ENCODE measurements at places on chromosomes 4 and X. TPM values are rescaled to one million over a fixed set of nuclear protein-coding genes. Genes with fewer than 3 reads are reported as not detected.
A peak's percentile ranks its signal among the peaks of the same experiment; 100 is the strongest.

The HSFX2 gene
- total RNA-seq: not detected

The ASIC5 gene
- total RNA-seq: not detected

GRCh38 chr4:2337131-2337723 is 75.3 kb upstream of the MXD4 start:
- no peak overlapping the region for H3K4me3 ChIP-seq
- H3K36me3 ChIP-seq: no peaks in the 10 kb centered on the region
- DNase-seq: no peak
- no peak overlapping the region for H3K27ac ChIP-seq
- no peaks in the 10 kb centered on the region for H3K4me1 ChIP-seq
- no peaks in the 10 kb centered on the region for H3K27me3 ChIP-seq

- no peak overlapping the region for H3K4me3 ChIP-seq
- no peak overlapping the region for H3K27ac ChIP-seq
- H3K36me3 ChIP-seq: no peaks in the 10 kb centered on the region
- peaks cover 6% of the 10 kb centered on the region for H3K4me1 ChIP-seq
- DNase-seq: no peak
- H3K27me3 ChIP-seq: no peaks in the 10 kb centered on the region
These were observed 56.9 kb downstream of the ARHGAP10 start for GRCh38 chr4:147788791-147789190.

DNA sequence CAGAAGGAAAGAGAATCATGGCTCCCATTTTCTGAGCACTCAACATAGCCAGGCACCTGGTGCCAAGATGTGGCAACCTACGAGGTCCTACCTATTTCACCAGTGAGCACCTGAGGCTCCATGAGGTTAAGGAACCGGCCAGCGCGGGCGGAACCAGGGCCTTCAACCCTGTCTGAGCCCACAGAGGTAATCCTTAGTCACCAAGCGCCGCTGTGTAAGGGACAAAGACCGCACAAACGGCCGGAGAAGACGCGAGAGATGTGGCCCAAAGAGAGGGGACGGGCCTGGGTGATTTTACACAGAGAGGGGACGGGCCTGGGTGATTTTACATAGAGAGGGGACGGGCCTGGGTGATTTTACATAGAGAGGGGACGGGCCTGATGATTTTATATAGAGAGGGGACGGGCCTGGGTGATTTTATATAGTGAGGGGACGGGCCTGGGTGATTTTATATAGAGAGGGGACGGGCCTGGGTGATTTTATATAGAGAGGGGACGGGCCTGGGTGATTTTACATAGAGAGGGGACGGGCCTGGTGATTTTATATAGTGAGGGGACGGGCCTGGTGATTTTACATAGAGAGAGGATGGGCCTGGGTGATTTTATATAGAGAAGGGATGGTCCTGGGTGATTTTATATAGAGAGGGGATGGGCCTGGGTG is 114.2 kb downstream of the SMIM20 start:
- H3K27me3 ChIP-seq: no peaks in the 10 kb centered on the region
- H3K27ac ChIP-seq: no peak overlapping the region
- no peak overlapping the region for H3K4me3 ChIP-seq
- peaks cover 7% of the 10 kb centered on the region for H3K4me1 ChIP-seq

DNA sequence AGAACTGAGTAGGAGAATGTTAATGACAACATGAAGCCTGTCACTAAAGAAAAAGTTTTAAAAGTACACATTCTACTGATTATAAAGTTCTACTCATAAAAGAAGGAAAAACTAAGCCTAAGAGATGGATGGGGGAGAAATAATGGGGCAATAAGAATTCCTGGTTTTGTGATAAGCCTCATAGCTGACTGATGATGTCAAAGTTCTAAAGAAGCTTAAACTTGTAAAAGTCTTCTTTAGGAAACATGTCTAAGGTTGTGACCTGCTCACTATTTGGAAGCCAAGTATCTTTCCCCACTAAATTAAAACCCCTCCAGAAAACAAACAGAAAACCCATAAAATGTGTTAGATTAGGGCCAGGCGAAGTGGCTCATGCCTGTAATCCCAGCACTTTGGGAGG is 232.9 kb upstream of the GIMD1 start:
- H3K27ac ChIP-seq: no peak overlapping the region
- H3K4me1 ChIP-seq: no peaks in the 10 kb centered on the region
- no peaks in the 10 kb centered on the region for H3K36me3 ChIP-seq
- DNase-seq: no peak
- H3K27me3 ChIP-seq: no peaks in the 10 kb centered on the region

DNA sequence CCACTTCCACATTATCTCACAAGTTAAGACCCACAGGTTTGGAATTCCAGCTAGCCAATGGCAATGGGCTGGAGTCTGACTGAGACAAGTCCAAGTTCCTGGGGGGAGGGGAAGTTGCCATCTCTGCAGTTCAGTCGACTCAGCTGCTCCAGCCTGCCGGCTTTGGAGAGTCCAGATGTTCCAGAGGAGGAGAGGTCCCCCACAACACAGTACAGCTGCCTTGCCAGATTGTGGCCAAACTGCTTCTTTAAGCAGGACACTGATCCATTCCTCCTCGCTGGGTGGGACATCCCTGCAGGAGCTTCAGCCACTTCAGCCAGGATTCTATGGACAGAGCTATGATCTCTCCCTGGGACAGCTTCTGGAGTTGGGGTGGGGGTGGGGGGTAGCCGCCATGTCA is 199.2 kb downstream of the EDA start:
- H3K27me3 ChIP-seq: no peaks in the 10 kb centered on the region
- no peaks in the 10 kb centered on the region for H3K36me3 ChIP-seq
- H3K27ac ChIP-seq: no peak overlapping the region
- H3K4me1 ChIP-seq: no peaks in the 10 kb centered on the region
- DNase-seq: no peak

The PLAC8 gene
- 123 TPM for total RNA-seq

The NR0B1 gene
- total RNA-seq: 12.5 TPM

DNA sequence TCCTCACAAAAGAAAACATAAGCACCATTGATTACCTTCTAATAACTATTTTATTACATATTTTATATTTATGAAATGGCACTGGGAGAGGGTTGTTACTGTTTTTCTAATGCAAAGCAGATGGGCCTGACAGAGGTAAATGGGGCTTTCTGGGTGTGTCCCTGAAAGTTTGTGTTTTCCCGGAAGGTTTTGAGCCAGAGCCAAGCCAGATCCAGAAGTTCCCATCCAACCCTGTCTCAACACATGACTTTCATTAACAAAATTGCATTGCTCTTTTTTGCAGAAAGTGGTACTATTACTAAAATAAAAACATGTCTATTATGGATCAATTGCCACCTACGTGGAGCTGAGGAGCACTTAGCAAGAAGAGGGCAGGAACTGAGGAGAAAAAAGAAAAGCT is 181.3 kb downstream of the RAB28 start:
- H3K4me1 ChIP-seq: no peaks in the 10 kb centered on the region
- no peaks in the 10 kb centered on the region for H3K27me3 ChIP-seq
- DNase-seq: no peak
- no peaks in the 10 kb centered on the region for H3K36me3 ChIP-seq
- H3K4me3 ChIP-seq: no peak overlapping the region
- no peak overlapping the region for H3K27ac ChIP-seq

GRCh38 chrX:69222103-69223090 is 57.1 kb upstream of the PJA1 start:
- no peaks in the 10 kb centered on the region for H3K36me3 ChIP-seq
- H3K27me3 ChIP-seq: no peaks in the 10 kb centered on the region
- DNase-seq: peak; percentile 58
- H3K27ac ChIP-seq: no peak overlapping the region
- H3K4me1 ChIP-seq: no peaks in the 10 kb centered on the region
- H3K4me3 ChIP-seq: no peak overlapping the region

The GAGE12E gene
- not detected for total RNA-seq

DNA sequence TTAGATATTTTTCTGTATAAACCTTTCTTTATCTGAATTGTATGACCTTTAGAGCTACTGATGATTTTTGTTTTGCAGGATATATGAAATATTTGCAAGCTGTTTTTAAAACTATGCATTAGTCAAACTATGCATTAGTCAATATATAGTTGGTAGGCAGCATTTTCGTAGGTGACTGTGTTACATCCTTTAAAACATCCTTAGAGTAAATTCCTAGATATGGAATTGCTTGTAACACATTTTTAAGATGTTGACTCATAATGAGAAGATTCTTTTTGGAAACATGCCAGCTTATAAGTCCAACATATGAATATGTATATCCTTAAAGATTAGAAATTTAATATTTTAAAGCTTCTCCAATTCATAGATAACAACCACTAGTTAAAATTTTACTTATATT is 1768.5 kb downstream of the PCDH7 start:
- H3K4me1 ChIP-seq: no peaks in the 10 kb centered on the region
- H3K4me3 ChIP-seq: no peak overlapping the region
- H3K27ac ChIP-seq: no peak overlapping the region
- H3K36me3 ChIP-seq: no peaks in the 10 kb centered on the region

GRCh38 chrX:74931214-74931613 is 6.0 kb upstream of the NEXMIF start:
- no peak overlapping the region for H3K27ac ChIP-seq
- H3K27me3 ChIP-seq: no peaks in the 10 kb centered on the region
- DNase-seq: no peak
- H3K4me1 ChIP-seq: no peaks in the 10 kb centered on the region
- H3K36me3 ChIP-seq: no peaks in the 10 kb centered on the region

DNA sequence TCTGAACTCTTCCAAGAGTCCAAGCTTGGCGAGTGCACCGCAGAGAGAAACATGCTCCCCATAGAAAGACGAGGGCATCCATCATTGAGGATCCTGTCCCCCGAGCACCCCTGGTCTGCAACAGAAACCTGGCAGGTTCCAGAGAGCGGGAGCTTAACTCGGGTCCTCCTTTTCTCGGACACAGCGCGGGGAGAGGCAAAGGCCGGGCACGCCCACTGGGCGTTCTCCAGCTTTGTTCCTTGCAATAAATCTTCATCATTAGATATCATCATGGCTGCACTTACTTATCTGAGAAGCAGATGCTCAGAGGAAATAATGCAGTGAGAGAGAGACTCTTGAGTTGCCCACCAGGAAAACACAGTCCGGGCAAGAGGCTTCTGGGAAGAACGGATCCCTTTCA is 90.1 kb upstream of the PSAPL1 start:
- no peak overlapping the region for H3K27ac ChIP-seq
- peaks cover 10% of the 10 kb centered on the region for H3K27me3 ChIP-seq
- no peak overlapping the region for H3K4me3 ChIP-seq

DNA sequence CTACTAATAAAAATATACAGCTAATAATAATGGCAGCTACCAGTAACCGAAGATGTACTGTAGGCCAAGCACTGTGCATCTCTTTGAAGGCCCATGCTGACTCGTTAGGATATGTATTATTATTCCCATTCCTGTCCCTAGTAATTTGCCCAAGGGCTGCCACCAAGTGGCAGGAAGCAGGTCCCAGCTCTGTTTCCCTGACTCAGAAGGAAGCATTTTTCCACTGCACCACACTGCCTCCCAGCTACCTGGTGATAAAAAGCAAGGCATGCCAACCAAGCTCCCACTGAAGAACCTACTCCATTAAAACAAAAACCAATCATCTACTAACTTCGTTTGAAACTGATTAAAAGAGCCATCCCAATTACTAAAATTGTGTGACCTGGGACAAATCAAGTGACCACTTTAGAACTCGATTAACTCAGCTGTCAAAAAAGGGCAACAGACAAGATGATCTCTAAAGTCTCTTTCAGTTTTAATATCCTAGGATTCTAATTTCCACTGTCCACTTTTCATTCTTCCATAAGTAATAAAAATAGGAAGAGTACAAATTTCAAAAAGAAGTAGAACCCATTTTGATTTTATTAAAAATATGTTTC is 24.3 kb upstream of the PGM2 start:
- no peak overlapping the region for H3K27ac ChIP-seq
- peak; percentile 19 for DNase-seq
- H3K4me1 ChIP-seq: no peaks in the 10 kb centered on the region
- no peaks in the 10 kb centered on the region for H3K36me3 ChIP-seq
- no peak overlapping the region for H3K4me3 ChIP-seq

The TLR1 gene
- total RNA-seq: 0.41 TPM

The POLN gene
- total RNA-seq: 0.61 TPM

DNA sequence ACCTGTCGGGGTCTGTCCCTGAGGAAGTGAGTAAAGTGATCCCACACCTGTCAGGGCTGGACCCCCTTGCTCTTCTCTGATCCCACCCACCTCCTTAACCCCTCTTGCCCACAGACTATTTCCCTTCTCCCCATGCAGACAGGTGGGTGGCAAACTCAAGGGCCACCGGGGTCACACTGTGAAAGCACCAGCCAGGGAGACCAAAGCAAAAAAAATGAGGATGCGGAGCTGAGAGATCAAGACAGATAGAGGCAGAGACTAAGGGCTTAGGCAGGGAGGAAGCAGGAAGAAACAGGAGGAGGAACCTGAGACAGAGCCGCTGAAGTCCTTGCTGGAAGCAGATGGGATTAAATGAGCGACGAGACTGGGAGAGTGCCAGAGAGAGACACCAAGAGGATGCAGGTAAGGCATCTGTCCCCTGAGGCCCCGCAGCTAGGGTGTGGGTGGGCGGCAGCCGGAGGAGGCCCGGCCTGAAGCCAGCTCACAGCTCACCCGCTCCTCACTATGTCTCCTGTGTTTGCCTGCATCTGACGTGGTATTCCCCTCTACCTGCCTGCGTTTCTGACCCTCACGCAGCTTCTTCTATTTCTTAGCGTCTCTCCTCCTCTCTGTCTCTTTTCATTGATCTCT is 7.2 kb downstream of the TIMM17B start:
- H3K27me3 ChIP-seq: no peaks in the 10 kb centered on the region
- H3K36me3 ChIP-seq: peaks cover 3% of the 10 kb centered on the region
- peak overlapping the region; percentile 48 for H3K4me3 ChIP-seq
- H3K4me1 ChIP-seq: peaks cover 6% of the 10 kb centered on the region
- no peak for DNase-seq
- H3K27ac ChIP-seq: no peak overlapping the region

DNA sequence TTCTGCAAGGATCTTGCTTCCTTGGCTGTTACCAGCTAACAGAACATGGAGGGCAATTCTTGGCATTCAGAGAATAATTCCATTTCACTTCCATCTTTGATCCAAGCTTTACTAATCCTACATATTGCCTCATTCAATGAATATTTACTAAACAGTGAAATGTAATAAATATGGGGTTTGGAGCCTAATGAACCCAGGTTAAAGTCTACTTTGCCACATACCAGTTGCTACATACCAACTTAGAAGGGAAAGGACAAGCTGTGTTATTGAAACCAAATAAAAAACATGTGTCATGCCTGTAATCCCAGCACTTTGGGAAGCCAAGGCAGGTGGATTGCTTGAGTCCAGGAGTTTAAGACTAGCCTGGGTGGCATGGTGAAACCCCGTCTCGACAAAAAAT is 265.6 kb downstream of the KLHL13 start:
- no peaks in the 10 kb centered on the region for H3K36me3 ChIP-seq
- H3K27ac ChIP-seq: no peak overlapping the region
- DNase-seq: no peak
- H3K27me3 ChIP-seq: no peaks in the 10 kb centered on the region
- H3K4me1 ChIP-seq: no peaks in the 10 kb centered on the region
- no peak overlapping the region for H3K4me3 ChIP-seq

The PPBP gene
- not detected for total RNA-seq

The OPRPN gene
- not detected for total RNA-seq

The ATP8A1 gene
- 0.53 TPM for total RNA-seq

The HS3ST1 gene
- not detected for total RNA-seq

DNA sequence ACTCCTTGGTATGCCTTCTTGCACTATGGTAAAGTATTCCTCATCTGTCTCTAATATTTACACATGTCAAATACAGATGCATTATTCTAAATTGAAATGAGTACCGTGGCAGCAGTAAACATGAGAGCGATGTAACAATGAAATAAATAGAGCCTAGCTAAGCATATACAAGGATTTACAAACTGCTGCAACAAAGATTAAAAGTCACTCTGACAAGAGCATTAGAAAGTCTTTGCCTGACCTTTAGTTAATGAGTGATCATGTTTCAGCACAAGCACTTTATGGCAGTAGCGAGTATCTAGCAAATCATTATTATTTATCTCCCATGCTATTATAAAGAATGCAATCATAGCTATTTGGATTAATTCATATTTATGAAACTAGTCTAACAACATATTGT is 547.0 kb upstream of the NDST4 start:
- no peak overlapping the region for H3K4me3 ChIP-seq
- no peaks in the 10 kb centered on the region for H3K4me1 ChIP-seq
- no peaks in the 10 kb centered on the region for H3K36me3 ChIP-seq

Measured in SJSA1 (cell line).